Nucleus accumbens (tissue), 56 donors: ENCODE measurements at places on chromosomes 1 and 21.

DNA sequence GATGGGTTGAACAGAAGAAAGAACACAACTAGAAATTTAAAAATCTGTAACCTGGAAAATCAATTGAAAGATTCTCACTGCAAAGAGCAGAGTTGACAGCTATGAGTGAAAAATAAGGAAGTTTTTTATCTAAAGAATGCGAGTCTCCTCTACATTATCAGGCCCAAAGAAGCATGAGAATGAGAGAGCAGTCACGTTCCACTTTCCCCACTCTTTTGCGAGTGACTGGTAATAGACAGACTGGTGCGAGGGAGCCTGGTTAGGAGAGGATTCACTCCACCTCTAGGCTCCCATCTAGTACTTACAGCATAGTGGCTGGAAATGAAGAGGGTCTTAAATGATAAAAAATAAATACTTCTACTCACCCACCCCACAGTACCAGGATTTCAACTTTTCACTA, 52.0 kb downstream of the PRDX6 start:
- DNase-seq = no peak

- DNase-seq = no peak
Measured at GRCh38 chr1:6419397-6419803, 319 bp downstream of the HES2 start.

DNA sequence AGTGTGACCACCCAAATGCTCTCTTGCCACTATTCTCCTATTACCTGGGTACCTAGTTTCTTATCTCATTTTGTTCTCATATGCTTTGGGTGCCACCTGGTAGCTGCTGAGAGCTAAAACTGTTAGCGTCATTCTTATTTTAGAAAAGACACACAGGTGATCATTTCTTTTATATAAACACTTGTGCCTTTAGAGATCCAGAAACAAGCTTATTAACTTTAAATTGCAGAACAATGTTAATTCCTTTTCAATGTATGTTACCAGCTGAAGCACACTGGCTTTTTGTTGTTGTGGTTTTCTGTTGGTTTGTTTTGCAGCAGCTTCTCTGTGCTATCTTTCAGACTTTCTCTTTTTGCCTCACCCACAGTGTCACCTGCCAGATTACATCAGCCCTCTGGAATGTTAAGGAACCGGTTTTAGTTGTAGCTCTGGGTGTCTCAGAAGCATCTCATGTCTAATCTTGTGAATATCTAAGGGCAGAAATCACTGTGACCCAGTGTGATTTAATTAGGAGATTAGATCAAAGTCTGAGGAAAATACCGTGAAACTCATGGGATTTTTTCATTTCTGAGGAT, 43.4 kb upstream of the SLC19A2 start:
- no peak for DNase-seq

GRCh38 chr1:246151796-246152434, 355.2 kb downstream of the SMYD3 start:
- DNase-seq = no peak

GRCh38 chr1:151618470-151618869, 6.6 kb downstream of the SNX27 start:
- no peak for DNase-seq

GRCh38 chr1:192852001-192852947, 43.4 kb downstream of the RGS2 start:
- no peak for DNase-seq

DNA sequence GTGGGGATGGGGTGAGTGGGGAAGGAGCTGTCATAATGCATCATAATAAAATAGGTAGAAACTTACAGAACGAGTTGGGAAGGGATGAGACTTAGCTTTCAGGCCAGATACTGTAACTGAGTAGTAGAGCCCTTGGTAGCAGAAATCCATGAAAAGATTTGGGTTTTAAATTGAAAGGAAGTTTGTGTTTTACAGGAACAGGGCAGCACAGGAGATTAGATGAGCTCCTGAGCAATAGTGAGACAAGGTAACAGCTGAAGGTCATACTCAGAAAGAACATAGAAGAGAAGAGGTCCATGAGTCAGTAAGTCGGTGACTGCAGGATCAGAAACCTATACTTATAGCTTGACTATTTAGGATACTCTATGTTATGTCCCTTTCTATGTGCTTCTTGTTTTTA, 7.3 kb downstream of the MAP10 start:
- no peak for DNase-seq

GRCh38 chr1:55773211-55773940, 558.2 kb upstream of the USP24 start:
- no peak for DNase-seq

DNA sequence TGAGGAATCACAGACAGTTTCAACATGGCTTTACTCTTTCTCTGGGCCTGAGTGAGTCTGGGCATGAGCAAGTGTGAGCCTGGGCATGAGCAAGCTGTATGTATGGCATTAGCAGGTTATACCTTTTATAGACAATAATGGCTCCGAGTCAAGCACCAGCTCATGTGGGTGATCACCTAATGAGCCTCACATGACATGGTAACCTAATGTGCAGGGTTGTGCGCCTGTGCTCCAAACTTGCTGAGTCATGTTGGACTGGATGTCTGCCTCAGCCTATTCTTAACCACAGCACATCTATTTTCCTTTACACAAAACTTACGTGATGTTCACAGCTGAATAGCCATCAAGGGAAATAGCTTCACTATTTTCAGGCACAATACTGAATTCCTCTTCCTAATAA, 236.2 kb upstream of the NRIP1 start:
- DNase-seq = no peak

GRCh38 chr1:53165408-53165961, 23.0 kb upstream of the SLC1A7 start:
- DNase-seq = no peak

GRCh38 chr1:218351391-218352074, 6.4 kb downstream of the TGFB2 start:
- DNase-seq = no peak

DNA sequence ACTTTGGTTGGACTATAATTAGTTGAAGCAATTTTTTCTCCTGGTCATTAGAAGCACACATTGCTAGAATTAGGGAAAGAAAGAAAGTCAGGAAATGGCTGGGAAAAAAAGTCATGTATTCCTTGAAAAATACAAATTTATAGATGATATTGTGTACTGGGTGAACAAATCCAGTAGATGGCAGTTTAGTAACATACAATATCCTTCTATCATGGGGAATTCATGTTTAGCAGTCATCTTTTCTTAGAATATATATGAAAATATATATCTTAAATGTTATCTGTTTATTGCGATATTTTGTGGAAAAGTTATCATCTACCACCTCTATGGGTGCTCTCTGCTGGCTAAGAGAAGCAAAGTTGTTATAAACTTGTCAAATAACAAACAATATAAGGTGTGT, 13.1 kb upstream of the ZRANB2 start:
- no peak for DNase-seq

- peak; percentile 37 for DNase-seq
Measured at GRCh38 chr1:1616045-1616790, 918 bp downstream of the MIB2 start.
